Urinary bladder (tissue), 4 donors: ENCODE measurements at places on chromosomes 2 and 18.

DNA sequence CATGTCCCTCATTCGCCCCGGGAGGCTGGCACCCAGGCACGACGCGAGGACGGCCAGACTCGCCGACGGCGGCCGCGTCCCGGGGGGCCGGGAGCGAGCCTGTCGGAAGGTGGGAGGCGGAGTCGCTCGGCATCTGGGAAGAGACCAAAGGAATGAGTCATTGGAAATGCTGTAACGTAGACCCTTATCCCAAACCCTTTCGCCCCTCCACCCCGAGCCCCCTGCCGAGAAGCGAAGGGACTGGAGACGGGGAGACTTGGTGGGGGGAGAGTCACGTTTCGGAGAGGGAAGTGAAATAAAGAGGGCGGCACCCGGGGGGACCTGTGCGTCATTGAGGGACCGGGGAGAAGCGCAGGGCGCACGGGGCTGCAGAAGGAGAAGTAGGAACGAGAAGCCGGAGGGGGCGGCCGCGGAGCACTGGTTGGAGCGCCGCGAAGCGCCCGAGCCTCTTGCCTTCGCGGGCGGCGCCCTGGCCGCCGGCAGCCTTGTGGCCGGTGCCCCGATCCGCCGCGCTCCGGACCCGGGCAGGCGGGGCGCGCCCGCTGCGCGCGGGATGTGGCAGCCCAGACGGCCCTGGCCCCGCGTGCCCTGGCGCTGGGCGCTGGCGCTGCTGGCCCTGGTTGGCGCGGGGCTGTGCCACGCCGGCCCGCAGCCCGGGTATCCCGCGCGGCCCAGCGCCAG is at the start of gene EMILIN2:
TSS of gene EMILIN2 (plus strand) at position 371 of the 681 bp plus-strand sequence. CDS start at position 554, 183 bp downstream.
- DNase-seq: no peak

- no peak for DNase-seq
These were observed 213.8 kb downstream of the BCL2 start for GRCh38 chr18:63105636-63106316.

DNA sequence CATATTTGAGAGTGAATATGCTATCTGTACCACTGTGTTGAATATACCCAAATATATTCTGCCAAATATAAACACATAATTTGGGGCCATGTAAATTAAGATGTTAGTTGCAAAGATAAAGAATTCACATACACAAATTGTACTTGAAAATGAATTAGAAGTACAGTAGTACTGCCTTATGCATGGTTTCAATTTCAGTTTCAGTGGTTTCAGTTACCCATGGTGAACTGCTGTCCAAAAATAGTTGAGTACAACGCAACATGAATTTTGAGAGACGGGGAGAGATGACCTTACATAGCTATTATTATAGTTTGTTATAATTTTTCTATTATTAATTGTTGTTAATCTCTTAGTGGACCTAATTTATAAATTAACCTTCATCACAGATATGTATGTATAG is 1313.0 kb upstream of the FAM98A start:
- DNase-seq: no peak

GRCh38 chr18:39730606-39731005 is 2165.0 kb upstream of the CELF4 start:
- DNase-seq: no peak

DNA sequence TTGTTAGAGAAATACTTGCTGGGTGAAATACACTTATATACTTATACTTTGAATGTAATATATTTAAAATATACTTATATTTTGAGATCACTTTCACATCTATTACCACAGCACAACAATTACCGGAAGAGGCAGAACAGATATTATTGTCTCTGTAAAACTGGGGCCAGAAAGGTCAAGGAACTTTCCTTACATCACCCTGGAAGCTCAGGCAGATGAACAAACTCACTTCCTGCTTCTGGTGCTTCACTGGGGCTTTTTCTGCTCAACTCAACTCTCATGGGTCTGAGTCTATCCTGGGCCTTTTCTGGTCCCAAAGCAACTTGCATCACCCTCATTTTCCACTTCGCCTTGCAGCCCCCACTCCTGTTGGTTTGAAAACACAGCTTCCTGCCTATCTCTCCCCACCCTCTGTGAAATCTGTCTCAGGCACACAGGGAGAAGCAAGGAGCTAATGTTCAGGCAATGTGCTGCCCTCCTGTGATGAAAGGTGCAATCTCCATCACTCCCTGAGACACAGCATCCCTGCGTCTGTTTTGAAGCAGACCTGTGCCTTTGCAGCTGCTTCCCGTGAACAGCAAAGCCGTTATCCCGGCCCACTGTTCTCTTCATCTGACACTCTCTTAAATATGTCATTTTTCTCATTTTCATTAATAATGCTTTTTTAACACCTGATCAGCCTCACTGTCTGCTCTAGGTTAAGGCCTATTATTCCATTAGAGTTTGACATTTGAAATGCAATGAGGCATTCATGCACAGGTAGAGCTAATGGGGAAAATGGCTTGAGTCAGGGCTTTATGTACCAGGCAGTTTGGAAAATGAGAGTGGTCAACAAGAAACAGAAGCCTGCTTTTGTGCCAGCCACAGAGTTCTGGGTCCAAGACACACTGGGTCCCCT is 251.9 kb upstream of the CHAC2 start:
- DNase-seq: no peak

- DNase-seq: no peak
These were observed 61.8 kb upstream of the TXNDC2 start for GRCh38 chr18:9823805-9824473.

- no peak for DNase-seq
These were observed 110.4 kb upstream of the DYNAP start for GRCh38 chr18:54480616-54481015.

DNA sequence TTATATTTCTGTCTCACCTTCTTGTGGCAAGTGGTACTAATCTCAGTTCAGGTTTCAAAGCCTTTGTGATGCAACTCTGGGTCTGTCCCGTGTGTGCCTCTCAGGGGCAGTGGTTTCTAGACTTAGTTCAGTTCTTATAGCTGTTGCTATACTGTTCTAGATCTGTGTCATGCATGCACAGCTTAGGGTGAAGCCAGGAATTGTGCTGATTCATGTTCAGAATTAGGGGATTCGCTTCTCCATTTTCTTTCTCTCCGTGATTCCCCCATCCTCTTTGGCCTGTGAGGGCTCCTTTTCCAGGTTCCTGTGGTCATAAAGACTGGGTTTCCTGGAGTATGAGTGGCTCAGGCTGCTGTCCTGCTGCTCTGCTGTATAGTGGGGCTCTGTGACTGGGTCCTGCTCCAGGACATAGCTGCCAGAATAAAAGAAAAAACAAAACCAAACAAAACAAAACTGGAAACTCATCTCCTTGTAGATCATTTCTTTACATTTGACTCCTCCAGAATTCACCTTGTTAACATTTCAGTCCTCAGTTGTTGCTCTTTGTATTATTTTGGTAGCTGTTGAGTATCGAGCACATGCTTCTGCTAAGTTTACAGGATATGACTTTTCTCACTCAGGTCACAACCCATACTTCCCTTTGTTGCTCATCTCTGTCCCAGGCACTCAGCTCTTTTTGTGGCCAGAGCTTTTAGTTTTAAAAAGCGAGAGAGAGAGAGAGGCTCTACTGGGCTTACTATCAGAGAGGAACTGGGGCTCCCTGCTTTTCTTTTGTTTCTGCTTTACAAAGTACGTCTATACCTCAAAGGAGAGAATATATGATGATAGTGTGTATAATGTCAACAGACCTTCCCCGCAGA is 34.2 kb downstream of the CERS6 start:
- DNase-seq: no peak

- no peak for DNase-seq
These were observed 212.0 kb upstream of the NABP1 start for GRCh38 chr2:191465766-191466420.

DNA sequence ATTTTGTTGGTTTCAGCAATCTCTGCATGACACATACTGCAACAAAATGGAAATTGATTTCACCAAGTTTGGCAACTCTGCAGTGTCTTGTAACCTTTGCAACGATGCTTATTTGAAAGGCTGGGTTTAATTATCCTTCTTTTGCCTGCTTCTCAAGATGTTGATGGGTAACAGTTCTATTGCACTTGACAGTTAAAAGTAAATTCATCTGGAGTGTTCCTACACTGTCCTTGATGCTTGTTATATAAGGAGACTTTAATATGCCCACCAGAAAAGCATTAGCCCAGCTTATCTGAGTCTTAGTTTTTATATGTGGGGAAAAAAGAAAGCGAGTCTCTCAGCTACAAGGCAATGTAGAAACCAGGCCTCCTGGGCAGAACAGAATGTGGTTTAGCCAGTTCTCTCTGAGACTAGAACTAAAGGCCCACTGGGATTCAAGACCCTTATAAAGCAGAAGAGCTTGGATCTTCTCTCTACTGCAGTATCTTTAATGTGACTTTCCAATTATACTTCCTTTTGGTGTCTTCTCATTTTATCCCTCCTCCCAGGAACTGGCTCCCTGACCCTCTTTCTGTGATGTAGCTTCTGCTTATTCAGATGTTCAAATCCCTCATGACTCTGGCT is 106.8 kb upstream of the LYPD6 start:
- no peak for DNase-seq
